ENCODE measurements at places on chromosomes 12 and 14.

- DNase-seq, result no peak
These were observed 32.9 kb downstream of the SOS2 start for GRCh38 chr14:50198499-50198898.

DNA sequence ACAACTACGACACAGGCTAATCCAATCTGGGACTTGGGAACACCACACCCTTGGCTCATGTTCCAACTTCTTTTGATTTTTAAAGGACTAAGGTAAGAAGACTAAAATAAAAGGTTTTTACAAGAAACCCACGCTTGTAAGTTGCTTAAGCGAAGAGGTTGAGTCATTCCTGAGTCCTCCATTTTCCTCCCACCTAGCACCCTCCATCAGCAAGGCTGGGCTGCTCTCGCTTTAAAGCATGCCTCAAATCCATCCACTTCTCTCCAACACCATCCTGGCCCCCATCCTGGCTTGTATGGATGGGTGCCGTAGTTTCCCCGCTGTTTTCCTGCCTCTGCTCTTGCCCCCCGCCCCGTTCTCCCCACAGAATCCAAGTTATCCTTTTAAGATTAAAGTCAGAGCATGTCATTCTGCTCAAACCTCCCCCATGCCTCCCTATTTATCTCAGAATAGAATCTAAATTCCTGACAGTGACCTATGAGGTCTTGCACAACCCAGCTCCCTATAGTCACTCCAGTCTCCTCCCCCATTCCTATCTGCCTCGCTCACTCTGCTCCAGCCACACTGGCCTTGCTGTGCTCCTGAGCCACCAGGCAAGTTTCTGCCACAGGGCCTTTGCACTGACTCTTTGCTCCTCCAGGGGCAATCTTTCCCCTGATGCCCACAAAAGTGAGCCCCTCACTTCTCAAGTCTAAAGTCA, 34.5 kb downstream of the SCARB1 start:
- no peak for DNase-seq

- DNase-seq, result no peak
These were observed 15.7 kb upstream of the RAB35 start for GRCh38 chr12:120132054-120132836.

- no peak for DNase-seq
These were observed 40.3 kb downstream of the CMKLR1 start for GRCh38 chr12:108298761-108299275.

- DNase-seq, result no peak
These were observed 135.6 kb upstream of the PRMT8 start for GRCh38 chr12:3355378-3355900.

GRCh38 chr12:53171725-53172329, 8.7 kb upstream of the ZNF740 start:
- DNase-seq, result no peak

DNA sequence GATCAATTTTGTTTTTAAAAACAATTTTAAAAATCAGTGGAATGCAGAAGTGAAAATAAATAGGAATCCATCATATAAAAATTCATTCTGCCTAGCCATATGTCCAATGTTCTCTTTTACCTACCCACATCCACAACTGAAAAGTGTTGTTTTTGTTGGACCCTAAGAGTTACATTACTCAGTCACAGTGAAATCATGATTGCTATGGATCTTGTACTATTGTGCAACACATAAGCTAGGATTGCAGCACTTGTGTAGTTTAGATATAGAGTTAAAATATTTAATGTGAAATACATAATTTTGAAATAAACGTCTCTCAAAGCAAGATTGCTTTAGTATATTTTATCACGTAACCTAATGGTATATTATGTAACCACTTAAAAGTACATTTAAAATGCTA, 213.3 kb upstream of the CLEC14A start:
- no peak for DNase-seq

- DNase-seq, result no peak
These were observed 1.8 kb downstream of the SPSB2 start for GRCh38 chr12:6871052-6871957.

- DNase-seq, result no peak
These were observed 17.8 kb upstream of the BCL7A start for GRCh38 chr12:122003651-122004611.

- DNase-seq, result no peak
These were observed 84.8 kb downstream of the HELB start for GRCh38 chr12:66387117-66387516.

DNA sequence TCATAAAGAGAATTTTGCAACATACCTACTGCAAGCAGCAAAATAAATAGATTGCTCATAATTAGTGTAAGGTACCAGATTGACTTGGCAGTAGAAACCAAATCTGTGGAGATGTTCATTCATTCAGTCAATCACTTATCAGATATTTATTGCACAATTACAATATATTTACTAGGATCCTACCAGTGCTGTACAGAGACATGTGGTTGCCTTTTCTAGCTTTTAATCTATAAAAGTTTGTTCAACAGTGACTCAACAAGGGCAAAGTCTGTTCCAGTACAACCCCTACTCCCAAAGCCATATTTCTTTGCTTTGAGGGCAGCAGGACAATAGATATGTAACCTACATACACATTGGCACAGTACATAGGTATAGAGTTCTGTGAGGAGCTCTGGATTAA, 27.3 kb downstream of the ABCD2 start:
- no peak for DNase-seq

GRCh38 chr14:22218728-22219127, 370.3 kb downstream of the DAD1 start:
- no peak for DNase-seq

GRCh38 chr14:94449930-94450329, 2.7 kb downstream of the SERPINA11 start:
- DNase-seq, result no peak

- DNase-seq, result no peak
These were observed 51.1 kb upstream of the HIF1A start for GRCh38 chr14:61644175-61644574.

DNA sequence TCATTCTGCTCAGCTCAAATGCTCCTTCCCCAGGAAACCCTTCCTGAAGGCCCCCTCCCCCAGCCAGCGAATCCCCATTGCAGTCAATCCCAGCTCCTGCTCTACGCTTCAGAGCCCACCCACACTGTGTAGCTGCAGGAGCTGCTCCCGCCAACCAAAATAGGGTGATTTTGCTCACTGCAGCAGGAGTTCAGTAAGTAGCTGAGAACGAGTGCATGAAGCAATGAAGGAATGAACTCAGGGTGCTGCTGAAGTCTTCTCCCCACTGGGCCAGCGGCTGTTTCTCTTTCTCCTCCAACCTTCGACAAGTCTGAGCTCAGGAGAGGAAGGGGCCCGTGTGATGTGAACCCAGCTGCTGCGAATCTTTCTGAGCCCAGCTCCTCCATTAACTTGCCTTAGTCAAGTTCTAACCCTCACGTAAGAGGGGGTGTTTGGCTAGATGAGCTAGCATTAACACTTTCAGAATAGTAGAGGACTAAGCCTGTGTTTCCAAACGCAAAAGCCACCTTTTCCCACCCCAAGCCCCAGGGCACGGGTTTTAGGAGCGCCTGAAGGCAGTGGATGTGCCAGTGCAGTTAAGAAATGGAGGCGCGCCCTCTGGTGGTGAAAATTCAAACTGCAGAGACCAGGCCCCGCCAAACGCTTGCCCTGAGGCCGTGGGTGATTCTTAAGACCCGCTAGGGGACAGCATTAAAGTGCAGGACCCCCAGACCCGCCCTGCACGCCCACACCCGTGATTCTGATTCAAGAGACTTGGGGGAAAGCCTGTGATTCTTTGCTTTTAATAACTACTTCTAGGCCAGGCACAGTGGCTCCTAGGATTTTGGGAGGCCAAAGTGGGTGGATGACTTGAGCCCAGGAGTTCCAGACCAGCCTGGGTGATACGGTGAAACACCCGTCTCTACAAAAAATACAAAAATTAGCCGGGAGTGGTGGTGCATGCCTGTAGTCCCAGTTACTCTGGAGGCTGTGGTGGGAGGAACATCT, 11.9 kb upstream of the SERPINA4 start:
- peak; percentile 59 for DNase-seq

GRCh38 chr12:67991158-67991557, 1.9 kb downstream of the IFNG-AS1 start:
- peak; percentile 66 for DNase-seq

DNA sequence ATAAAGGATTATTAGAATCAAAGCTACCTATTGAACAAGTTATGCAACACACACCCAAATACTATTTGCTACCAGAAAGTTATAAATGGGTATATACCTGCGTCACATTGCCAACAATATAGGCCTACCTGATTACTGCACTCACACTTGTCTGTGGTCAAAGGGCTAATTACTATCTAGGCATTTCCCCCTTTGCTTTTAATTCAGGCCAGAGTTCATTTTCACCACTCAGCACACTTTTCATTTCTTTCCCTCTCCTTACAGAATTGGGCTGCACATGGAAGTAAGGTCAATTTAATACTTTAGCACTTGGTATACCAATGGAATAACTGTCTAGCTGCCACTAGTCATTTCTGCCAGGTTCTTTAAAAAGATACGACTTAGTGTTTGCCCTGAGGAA, 1.7 kb downstream of the SOS2 start:
- no peak for DNase-seq

GRCh38 chr14:103693515-103693914, 21.7 kb downstream of the XRCC3 start:
- no peak for DNase-seq

DNA sequence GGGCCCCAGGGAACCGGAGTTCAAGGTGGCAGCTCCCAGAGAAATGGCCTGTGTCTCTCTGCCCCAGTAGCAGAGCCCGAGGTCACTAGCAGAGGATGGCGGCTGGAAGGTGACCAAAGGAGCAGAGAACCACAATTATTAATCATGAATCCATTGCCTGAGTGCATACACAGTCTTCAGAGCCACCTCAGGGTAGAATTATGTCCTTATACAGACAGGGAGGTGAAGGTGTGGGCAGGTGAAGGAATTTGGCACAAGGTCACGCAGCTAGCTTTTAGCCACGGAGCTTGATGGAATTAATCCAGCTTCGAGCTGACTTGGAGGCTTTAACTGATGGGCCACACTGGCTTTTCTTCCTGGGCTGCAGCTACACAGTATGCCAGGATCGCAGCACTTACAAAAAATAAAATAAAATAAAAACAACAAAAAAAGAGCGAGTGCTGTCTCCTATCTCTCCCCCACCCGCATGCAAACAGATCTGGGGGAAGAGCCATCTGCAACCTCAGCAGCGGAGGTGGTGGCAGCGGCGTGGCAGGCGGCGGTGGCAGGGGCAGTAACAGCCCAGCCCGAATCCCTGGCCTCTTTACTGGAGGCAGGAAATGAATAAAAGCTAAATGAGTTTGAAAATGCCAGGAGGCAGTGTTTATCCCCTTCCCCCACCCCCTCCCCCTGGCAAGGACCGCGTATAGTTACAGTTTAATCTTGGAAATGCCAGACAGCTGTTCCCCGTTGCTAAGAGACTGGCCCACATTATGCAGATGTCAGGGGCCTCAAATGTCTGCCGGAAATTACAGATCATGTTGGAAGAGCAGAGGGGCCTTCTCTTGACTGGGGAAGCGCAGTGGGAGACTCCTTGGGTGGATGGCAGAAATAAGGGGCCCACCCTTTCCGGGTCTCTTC, 93.5 kb downstream of the LRRC74A start:
- DNase-seq, result no peak

GRCh38 chr14:64766430-64767151, 62.4 kb downstream of the PLEKHG3 start:
- DNase-seq, result no peak

DNA sequence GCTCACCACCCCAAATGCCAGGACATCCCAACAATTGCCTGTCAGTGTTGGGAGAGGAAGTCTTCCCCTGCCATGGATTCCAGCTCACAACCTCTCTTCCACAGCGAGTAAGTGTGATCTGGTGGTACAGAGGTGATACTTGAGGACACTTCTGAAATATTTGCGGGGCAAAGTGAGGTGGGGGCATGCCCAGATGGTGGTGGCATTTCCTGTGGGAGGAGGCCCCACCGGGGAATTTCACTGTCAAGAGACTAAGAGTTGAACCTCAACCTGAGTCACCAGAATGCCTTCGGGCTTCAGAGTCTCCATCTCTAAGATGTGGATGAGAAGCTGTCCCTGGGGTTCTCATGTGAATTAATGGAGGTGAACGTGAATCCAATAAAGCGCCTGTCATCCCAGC, 122.3 kb upstream of the RFLNA start:
- DNase-seq, result no peak

DNA sequence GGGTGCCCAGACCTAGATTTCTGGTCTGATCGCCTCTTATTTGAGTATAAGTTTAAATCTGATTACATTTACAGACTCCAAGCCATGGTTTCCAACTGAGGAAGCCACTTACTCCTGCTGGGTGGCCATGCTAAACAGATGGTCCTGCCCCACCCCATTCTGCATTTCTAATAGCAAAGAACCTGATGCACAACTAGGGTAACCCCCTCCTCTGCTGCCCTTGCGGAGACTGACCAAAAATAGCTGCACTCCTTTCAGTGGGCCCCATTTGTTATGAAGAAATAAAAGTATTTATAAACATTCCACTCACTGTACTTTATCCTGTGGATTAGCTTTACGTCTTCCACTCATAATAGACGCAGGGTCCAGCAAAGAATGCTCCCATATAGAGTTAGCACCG, 6.8 kb downstream of the GIT2 start:
- DNase-seq, result no peak

GRCh38 chr12:92300777-92301176, 155.1 kb upstream of the BTG1 start:
- DNase-seq, result no peak

GRCh38 chr12:129877411-129877810, 26.4 kb downstream of the TMEM132D start:
- no peak for DNase-seq

DNA sequence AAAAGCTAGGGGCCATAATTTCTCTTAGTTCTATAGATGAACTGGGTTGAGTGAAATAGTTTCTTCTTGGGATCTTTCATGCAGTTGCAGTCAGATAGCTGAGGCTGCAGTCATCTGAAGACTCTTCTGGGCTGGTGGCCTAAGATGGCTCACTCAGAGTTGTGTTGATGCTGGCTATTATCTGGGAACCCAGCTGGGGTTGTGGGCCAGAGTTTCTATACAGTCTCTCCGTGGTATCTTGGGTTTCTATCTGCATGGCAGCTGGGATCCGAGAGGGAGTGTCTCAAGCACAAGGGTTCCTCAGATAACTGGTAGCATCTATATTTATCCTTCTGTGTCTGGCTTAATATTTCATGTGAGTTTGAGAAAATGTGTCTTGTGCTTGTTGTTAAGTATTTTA, 21.1 kb downstream of the AVPR1A start:
- DNase-seq, result no peak

- peak; percentile 82 for DNase-seq
These were observed 140.5 kb downstream of the FOXN3 start for GRCh38 chr14:89276424-89276975.

DNA sequence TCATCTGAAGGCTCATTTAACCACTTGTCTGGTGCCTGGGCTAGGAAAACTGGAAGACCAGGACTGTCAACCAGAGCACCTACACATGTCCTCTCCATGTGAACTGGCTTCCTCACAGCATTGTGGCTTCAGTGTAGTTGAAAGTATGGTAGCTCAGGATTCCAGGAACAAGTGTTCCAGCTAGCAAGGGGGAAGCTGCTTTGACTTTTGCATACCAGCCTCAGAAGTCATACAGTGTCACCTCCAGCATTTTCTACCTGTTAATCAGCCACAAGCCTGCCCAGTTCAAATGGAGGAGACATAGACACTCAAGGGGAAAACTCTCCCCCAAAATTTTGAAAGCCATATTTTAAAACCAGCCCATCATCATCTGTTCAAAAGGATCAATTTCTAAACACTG, 212.8 kb upstream of the CAND1 start:
- DNase-seq, result no peak

- DNase-seq, result peak; percentile 88
These were observed at the start of gene RNU4-1 for GRCh38 chr12:120292661-120293531. Gene RNU4-1 (minus strand): TSS chr12:120293237.

- DNase-seq, result no peak
These were observed 174.0 kb downstream of the ASCL4 start for GRCh38 chr12:107948391-107948945.
